ENCODE measurements at places on chromosomes 1 and 21. TPM values are rescaled to one million over a fixed set of nuclear protein-coding genes. Genes with fewer than 3 reads are reported as not detected.
A peak's percentile ranks its signal among the peaks of the same experiment; 100 is the strongest.

HES3 gene
- total RNA-seq: not detected

BACE2 gene
- 187 TPM for total RNA-seq

EFNA1 gene
- 12.2 TPM for total RNA-seq

ZCCHC17 gene
- total RNA-seq: not detected

GIPC2 gene
- total RNA-seq: 23.8 TPM

DNA sequence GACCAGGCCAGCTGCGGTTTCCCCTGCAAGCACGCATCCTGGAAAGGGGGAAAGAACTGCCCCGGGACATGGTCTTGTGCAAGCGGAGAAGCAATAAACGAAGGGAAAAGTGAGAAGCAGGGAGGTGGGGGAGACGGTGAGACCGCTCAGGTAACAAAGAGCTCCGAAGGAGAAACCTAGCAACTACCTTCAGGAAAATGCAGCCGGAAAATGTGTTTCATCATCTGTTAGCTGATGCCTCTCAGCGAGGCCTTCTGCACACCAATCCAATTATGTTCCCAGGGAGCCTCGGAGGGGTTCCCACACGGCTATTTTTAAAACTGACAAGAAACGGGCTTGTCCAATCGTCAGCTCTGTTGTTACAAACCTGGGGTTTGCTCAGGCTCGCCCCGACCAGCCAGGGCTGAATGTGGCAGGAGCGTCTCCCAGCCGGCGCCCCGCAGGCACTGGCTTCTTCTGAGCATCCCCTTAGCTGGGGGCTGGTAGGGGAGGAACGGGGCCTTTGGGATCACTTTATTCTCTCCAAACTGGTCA, 3.4 kb downstream of the RIPK4 start:
- peak overlapping the region; percentile 20 for H3K4me3 ChIP-seq
- peaks cover 7% of the 10 kb centered on the region for H3K27me3 ChIP-seq
- H3K4me1 ChIP-seq: peaks cover 64% of the 10 kb centered on the region

GRCh38 chr1:8816831-8817411, 519 bp downstream of the RERE start:
- H3K4me1 ChIP-seq: peaks cover 59% of the 10 kb centered on the region
- DNase-seq: peak; percentile 65
- peak overlapping the region; percentile 66 for H3K4me3 ChIP-seq
- no peaks in the 10 kb centered on the region for H3K27me3 ChIP-seq

DNA sequence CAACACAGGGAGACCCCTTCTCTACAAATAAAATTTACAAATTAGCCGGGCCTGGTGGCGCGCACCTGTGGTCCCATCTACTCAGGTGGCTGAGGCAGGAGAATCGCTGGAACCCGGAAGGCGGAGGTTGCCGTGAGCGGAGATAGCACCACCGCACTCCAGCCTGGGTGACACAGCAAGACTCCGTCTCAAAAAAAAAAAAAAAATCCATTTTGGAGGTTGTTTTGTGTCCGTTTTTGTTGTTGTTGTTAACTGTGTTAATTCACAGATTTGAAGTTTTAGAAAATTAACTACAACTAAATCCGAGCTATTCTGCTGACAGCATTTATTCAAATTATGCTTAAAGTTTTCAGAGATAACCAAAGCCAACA, 618 bp downstream of the CLCC1 start:
- H3K4me1 ChIP-seq: peaks cover 19% of the 10 kb centered on the region
- peak overlapping the region; percentile 76 for H3K4me3 ChIP-seq
- H3K27ac ChIP-seq: peak overlapping the region; percentile 100
- DNase-seq: peak; percentile 67
- H3K36me3 ChIP-seq: peaks cover 4% of the 10 kb centered on the region

- H3K36me3 ChIP-seq: no peaks in the 10 kb centered on the region
- no peaks in the 10 kb centered on the region for H3K4me1 ChIP-seq
- no peaks in the 10 kb centered on the region for H3K27me3 ChIP-seq
These were observed 49.9 kb downstream of the WNT9A start for GRCh38 chr1:227897704-227898438.

DNA sequence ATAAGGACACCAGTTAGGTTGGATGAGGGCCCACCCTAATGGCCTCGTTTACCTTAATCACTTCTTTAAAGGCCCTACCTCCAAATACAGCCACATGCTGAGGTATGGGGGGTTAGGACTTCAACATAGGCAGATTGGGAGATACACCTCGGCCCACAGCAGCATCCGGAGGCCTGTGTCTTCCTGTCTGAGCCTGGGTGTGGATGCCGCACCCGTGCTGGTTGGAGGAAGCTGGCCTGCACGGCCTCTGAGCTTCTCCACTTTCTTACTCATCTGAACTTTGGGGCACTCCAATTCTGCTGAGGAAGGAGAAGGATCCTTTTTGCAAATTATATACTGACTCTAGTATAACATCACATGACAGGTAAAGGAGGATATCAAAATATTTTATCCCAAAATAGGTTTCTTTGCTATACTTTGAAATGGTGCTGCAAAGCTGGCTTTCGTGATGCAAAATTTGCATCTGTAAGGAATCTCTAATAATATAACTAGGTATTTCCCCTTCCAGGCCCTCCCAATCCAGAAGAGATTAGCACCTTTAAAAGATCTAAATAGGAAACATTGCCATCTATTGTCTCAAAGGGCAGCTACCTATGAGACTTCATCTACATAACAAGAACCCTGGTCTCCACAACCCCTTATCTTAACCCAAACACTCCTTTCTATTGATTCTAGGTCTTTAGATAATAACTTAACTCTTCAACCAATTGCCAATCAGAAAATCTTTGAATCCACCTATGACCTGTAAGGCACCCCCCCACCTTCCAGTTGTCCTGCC, 247.6 kb downstream of the KCNJ6 start:
- H3K4me3 ChIP-seq: no peak overlapping the region
- H3K4me1 ChIP-seq: no peaks in the 10 kb centered on the region
- no peaks in the 10 kb centered on the region for H3K36me3 ChIP-seq
- no peak for DNase-seq

GRCh38 chr21:17438635-17439034, 74.2 kb upstream of the CXADR start:
- DNase-seq: no peak
- H3K36me3 ChIP-seq: no peaks in the 10 kb centered on the region
- no peak overlapping the region for H3K27ac ChIP-seq
- H3K27me3 ChIP-seq: no peaks in the 10 kb centered on the region
- no peak overlapping the region for H3K4me3 ChIP-seq

- no peak for DNase-seq
- no peak overlapping the region for H3K4me3 ChIP-seq
- no peaks in the 10 kb centered on the region for H3K27me3 ChIP-seq
- peaks cover 3% of the 10 kb centered on the region for H3K4me1 ChIP-seq
These were observed 28.5 kb upstream of the ARHGAP29 start for GRCh38 chr1:94265906-94266305.

DNA sequence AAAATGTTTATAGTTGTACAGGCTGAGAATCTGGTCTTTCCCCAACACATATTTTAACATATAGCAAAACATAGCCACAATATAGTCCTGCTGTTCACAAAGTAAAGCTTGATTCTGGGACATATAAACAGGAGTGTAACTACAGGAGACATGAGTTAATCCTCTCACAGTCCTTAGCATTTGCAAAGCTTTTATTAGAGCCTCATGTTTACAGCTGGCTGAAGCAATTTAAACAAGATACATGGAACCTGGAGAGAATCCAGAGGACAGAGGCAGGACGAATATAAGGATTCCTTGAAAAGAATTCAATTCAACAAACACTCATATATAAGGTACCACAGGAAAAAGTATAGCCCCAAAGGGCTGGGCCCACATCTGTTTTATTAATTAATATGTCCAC, 163.4 kb downstream of the ADGRL4 start:
- no peak overlapping the region for H3K27ac ChIP-seq
- H3K4me3 ChIP-seq: no peak overlapping the region
- DNase-seq: no peak

GRCh38 chr1:172628401-172628800, 30.5 kb upstream of the FASLG start:
- H3K4me3 ChIP-seq: no peak overlapping the region
- H3K4me1 ChIP-seq: no peaks in the 10 kb centered on the region
- no peak overlapping the region for H3K27ac ChIP-seq
- DNase-seq: no peak

DNA sequence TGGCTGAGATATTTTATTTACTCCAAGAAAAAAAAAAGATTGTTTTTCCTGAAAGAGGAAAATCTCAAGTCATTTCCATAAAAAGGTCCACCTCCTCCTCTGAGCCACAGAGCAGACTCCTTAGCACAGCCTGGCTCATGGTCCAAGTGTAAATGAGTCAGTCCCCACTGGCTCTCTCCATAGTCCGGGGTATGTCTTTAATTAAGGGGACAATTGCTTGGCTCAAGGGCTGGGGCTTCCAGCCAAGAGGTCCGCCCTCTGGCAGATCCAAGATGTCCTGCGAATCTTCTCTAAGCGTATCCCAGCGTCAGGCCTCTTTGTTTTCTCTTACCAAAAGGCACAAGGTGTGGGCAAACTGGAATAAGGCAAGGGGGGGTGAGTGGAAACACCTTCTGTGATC, 33.3 kb downstream of the FOXD2 start:
- H3K4me3 ChIP-seq: no peak overlapping the region
- H3K27ac ChIP-seq: no peak overlapping the region
- no peaks in the 10 kb centered on the region for H3K36me3 ChIP-seq
- peaks cover 22% of the 10 kb centered on the region for H3K27me3 ChIP-seq
- DNase-seq: peak; percentile 48

GRCh38 chr1:70553567-70553956, 142.5 kb downstream of the CTH start:
- H3K27ac ChIP-seq: no peak overlapping the region
- H3K4me1 ChIP-seq: no peaks in the 10 kb centered on the region
- no peak overlapping the region for H3K4me3 ChIP-seq
- H3K27me3 ChIP-seq: no peaks in the 10 kb centered on the region
- H3K36me3 ChIP-seq: no peaks in the 10 kb centered on the region

DNA sequence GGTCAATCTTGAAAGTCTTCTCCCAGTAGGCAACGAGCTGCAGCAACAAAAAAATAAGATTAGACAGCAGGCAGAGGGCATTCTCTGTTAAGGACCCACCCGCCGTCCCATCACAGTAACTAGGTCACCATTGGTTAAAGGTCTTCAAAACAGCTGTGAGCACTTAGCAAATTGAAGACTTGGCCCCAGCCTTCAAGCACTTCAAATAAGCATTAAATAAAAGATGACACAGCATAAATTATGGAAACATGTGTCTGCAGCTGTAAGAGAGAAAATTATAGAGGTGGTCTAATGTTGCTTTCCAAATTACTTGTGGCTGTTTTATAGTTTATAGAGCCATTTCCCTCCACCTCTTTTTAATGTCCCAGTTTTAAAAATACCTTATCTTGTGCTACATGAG, 61.2 kb downstream of the VANGL1 start:
- no peaks in the 10 kb centered on the region for H3K27me3 ChIP-seq
- peaks cover 4% of the 10 kb centered on the region for H3K4me1 ChIP-seq
- H3K4me3 ChIP-seq: no peak overlapping the region
- H3K36me3 ChIP-seq: no peaks in the 10 kb centered on the region
- DNase-seq: peak; percentile 50
- H3K27ac ChIP-seq: no peak overlapping the region

DNA sequence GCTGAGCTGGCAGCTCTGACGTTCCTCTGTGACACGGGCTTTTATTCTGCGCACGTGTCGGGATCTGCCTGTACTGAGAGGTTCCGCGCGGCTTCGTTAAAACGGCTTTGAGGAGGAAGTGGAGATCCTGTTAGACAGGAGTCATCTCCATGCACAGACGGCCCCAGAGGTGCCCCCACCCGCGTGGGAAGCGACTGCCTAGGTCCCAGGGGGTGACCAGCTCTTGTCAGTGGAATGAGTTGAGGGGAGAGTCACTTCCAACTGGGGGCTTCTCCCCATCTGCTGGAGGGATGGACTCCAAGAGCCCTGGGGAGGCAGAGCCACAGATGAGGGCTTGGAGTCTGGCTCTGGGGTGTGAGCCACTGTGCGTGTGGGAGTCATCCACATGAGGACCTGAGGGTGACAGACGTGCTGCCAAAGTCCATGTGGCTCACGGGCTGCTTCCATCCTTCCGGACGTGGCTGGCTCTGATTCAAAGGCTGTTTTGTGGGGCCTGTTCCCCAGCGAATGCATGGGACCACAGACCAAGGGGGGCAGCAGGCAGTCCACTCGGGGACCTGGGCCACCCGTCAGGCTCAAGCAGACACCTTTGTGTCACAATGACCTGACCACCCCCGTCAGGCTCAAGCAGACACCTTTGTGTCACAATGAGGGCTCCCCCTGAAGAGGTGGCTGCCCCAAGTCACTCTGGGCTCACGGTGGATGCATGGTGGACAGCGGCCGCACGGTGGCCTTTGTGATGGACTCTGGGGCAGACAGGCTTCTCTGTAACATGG, 26.8 kb downstream of the PTTG1IP start:
- H3K4me3 ChIP-seq: no peak overlapping the region
- peak; percentile 60 for DNase-seq
- peak overlapping the region; percentile 59 for H3K27ac ChIP-seq

- H3K4me1 ChIP-seq: peaks cover 20% of the 10 kb centered on the region
- H3K36me3 ChIP-seq: no peaks in the 10 kb centered on the region
- H3K27me3 ChIP-seq: no peaks in the 10 kb centered on the region
- no peak overlapping the region for H3K4me3 ChIP-seq
- DNase-seq: no peak
- H3K27ac ChIP-seq: no peak overlapping the region
These were observed 5.4 kb upstream of the DEDD start for GRCh38 chr1:161137881-161138280.
